ENCODE measurements at places on chromosomes 4 and X. TPM values are rescaled to one million over a fixed set of nuclear protein-coding genes. Genes with fewer than 3 reads are reported as not detected.

DNA sequence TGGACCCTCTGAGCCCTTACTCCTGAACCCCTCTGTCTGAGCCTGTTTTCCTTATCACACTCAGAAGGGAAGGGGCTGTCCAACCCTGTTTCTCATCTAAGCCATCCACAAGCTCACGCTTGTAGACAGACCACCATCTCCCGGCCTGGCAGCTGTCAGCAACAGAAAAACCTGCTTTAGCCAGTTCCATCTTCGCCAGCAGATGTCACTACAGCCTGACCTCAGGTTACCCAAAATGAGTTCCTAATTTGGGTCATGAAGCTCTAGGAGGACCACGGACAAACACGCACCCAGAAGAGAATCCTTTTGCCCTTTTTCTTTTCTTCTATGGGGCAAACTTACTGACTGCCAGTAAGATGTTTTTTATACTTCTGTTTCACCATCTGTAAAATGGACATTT is 445.4 kb downstream of the BCOR start:
- no peaks in the 10 kb centered on the region for H3K4me1 ChIP-seq

DNA sequence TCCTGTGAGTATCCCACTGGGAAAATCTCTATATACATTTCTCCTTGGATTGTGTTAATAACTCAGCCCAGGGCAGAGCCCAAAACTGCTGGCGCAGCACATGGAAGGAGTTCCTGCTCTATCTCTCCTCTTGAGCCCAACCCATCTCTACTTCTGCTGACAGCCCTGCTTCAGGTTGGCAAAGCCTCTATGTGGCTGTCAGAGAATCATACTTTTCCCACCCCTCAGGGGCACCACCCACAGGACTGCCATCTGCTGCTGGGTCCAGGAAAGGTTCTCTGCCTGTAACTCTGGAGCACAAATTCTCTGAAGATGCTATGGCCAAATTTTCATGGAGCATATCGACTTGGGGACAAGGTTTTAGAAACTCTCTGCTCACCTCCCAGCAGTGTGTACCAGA is 278.5 kb upstream of the EMCN start:
- H3K4me3 ChIP-seq: no peak overlapping the region
- no peaks in the 10 kb centered on the region for H3K27me3 ChIP-seq
- no peak overlapping the region for H3K27ac ChIP-seq
- no peaks in the 10 kb centered on the region for H3K36me3 ChIP-seq

DNA sequence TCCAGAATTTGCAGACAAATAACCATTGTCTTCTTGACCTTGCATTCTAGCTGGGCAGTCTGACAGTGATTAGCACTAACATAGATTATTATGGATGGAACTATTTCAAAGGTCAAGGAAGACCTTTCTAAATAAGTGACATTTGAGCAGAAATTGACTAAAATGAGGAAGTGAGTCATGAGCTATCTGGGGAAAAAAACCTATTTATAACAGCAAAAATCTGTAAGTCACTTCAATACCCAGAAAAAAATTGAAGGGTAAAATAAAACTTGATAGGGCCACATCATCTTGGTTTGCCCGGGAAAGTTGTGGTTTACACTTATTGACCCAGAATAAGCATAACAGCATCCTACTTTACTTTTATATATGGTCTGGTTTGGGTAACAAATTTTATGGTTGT is 414.6 kb upstream of the HS3ST1 start:
- no peaks in the 10 kb centered on the region for H3K27me3 ChIP-seq
- H3K36me3 ChIP-seq: no peaks in the 10 kb centered on the region
- H3K4me3 ChIP-seq: no peak overlapping the region
- no peak overlapping the region for H3K27ac ChIP-seq
- no peak for DNase-seq

DNA sequence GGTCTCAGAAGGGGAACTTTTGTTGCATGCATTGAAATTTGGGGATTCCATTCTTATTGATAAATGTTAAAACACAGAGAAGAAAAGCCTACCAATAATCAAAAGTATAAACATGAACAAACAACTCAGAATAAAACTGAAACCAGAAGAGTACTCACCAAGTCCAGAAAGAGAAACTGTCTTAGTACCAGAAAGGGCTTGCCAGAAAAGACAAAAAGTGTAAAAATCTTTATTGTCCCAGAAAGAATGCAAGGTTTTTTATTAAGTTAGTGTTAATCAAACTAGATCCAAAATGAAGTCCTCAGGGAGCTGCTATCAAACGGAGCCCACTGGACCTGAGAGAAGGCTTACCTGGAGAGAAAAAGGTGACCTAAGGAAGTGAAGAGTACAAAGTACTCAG is 897.5 kb downstream of the PCDH7 start:
- H3K27me3 ChIP-seq: no peaks in the 10 kb centered on the region
- no peak for DNase-seq
- H3K27ac ChIP-seq: no peak overlapping the region

- no peak overlapping the region for H3K4me3 ChIP-seq
- no peaks in the 10 kb centered on the region for H3K36me3 ChIP-seq
- no peak for DNase-seq
- H3K27me3 ChIP-seq: peaks cover 85% of the 10 kb centered on the region
These were observed 7.0 kb downstream of the APLN start for GRCh38 chrX:129647418-129648410.

DNA sequence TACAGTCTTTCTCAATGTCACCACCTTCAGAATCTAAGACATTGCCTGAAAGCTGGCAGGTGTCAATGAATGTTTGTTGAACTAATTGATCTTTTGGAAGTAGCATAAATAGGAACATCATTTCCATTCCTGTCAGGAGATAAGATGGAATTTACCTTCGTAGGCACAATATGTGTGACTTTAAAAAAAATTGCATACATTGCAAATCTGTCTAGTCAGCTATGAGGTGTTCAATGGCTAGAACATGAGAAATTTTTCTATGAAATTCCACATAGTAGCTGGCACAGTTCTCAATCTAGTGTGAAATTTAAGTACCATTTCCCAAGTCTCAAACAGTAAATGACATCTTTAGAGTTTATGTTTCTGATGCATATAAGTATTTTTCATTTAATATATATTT is 10.3 kb downstream of the PAGE2 start:
- no peak for DNase-seq
- H3K4me1 ChIP-seq: no peaks in the 10 kb centered on the region
- H3K4me3 ChIP-seq: no peak overlapping the region
- no peak overlapping the region for H3K27ac ChIP-seq

GRCh38 chrX:39661116-39661907 is 436.4 kb downstream of the BCOR start:
- DNase-seq: no peak
- no peak overlapping the region for H3K27ac ChIP-seq
- H3K27me3 ChIP-seq: no peaks in the 10 kb centered on the region
- no peaks in the 10 kb centered on the region for H3K4me1 ChIP-seq

GRCh38 chrX:13009273-13009672 is 34.4 kb downstream of the TMSB4X start:
- no peaks in the 10 kb centered on the region for H3K36me3 ChIP-seq
- peaks cover 66% of the 10 kb centered on the region for H3K4me1 ChIP-seq
- H3K27ac ChIP-seq: no peak overlapping the region
- H3K4me3 ChIP-seq: no peak overlapping the region

DNA sequence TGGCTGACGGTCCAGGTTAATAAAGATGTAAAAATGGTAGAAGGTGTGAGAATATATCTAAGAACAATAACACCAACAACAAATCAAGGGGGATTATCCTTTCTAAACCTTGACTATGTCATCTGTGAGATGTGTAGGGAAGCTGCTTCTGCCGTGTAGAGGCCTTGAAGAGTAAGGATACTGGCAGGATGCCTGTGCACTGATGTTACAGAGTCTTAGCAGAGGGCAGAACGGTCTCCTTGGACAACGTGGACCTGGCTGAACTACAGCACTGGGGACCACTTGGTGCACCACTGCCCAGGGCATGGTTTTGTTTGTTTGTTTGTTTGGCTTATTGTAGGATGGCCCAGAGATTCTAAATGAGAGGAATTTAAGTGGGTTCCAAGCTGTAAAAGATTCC is 33.5 kb downstream of the GPAT3 start:
- H3K4me1 ChIP-seq: peaks cover 17% of the 10 kb centered on the region
- no peaks in the 10 kb centered on the region for H3K36me3 ChIP-seq

- H3K27me3 ChIP-seq: no peaks in the 10 kb centered on the region
- no peaks in the 10 kb centered on the region for H3K36me3 ChIP-seq
- no peak overlapping the region for H3K4me3 ChIP-seq
- no peaks in the 10 kb centered on the region for H3K4me1 ChIP-seq
- H3K27ac ChIP-seq: no peak overlapping the region
These were observed 222.6 kb downstream of the SPIN4 start for GRCh38 chrX:63128509-63128908.

- H3K36me3 ChIP-seq: no peaks in the 10 kb centered on the region
- no peak overlapping the region for H3K4me3 ChIP-seq
- H3K27me3 ChIP-seq: no peaks in the 10 kb centered on the region
- no peaks in the 10 kb centered on the region for H3K4me1 ChIP-seq
- DNase-seq: no peak
These were observed 4.2 kb downstream of the TLR8 start for GRCh38 chrX:12910423-12911121.

DNA sequence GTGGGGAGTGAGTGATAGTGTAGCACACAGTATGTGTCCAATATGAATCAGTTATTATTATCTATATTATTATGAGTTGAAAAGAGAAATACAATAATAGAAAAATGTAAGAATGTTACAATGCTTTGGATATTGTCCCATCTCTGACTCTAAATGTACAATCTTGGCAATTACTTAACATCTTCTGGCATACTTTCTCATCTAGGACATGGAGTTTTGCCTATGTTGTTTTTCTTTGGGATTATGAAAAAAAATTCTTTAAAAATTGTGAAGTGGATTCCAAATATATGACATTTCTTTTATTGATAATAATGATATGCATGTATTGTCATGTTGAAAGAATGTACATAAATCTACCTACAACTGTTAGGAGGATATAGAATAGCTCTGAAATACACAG is 84.1 kb downstream of the TBCK start:
- peaks cover 8% of the 10 kb centered on the region for H3K36me3 ChIP-seq
- no peaks in the 10 kb centered on the region for H3K27me3 ChIP-seq
- H3K4me3 ChIP-seq: no peak overlapping the region
- H3K4me1 ChIP-seq: no peaks in the 10 kb centered on the region
- H3K27ac ChIP-seq: no peak overlapping the region

- no peak overlapping the region for H3K4me3 ChIP-seq
- H3K4me1 ChIP-seq: no peaks in the 10 kb centered on the region
- H3K36me3 ChIP-seq: no peaks in the 10 kb centered on the region
- no peaks in the 10 kb centered on the region for H3K27me3 ChIP-seq
- H3K27ac ChIP-seq: no peak overlapping the region
These were observed 205.9 kb downstream of the TLL1 start for GRCh38 chr4:166078955-166079354.

The RAB9B gene
- total RNA-seq: 1.5 TPM

The GRIA3 gene
- not detected for total RNA-seq

The MAGEE2 gene
- total RNA-seq: not detected

The SMIM10L2A gene
- total RNA-seq: 1.2 TPM

The BMPR1B gene
- 9.2 TPM for total RNA-seq

The DIPK2B gene
- total RNA-seq: not detected

The FATE1 gene
- total RNA-seq: not detected

The ARHGAP6 gene
- total RNA-seq: not detected

Measured in Calu3 (cell line).